ENCODE measurements at places on chromosomes 1 and 21. TPM values are rescaled to one million over a fixed set of nuclear protein-coding genes. Genes with fewer than 3 reads are reported as not detected.

DNA sequence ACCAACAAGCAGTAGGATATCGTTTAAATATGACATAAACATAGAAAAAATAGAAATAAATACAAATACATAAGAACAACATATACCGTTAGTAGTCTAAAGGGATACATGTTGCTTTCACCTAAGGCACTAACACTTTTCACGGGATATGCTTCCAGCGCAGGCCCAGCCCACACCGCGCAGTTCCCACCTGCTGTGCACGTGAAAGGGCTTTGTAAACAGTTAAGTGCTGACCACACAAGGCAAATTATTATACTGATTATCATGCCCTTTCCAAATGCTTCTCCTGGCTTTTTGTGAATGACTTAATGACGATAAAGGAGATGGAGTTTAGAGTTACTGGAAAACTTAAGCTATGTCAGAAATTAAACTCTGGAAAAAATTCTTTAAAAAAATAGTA, 11.3 kb upstream of the IL22RA1 start:
- no peak for DNase-seq

The NKAIN1 gene
- total RNA-seq, result 0.13 TPM

DNA sequence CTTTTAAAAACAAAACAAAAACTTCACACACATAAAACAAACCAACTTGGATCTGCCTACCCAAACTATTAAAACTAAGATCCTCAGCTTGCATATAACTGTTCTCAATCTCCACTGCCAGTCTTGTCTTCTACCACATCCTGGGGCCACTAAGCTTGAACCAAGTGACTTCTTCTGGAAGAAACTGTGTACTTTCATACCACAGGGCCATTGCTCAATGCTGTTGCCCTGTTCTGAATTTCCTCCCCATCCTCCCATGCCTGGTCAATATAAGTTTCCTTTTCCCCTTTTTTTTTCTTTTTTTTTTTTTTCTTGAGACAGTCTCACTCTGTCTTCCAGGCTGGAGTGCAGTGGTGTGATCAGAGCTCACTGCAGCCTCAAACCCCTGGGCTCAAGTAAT, 109.9 kb downstream of the KIAA0319L start:
- DNase-seq, result no peak

The TFF3 gene
- 6.1 TPM for total RNA-seq

- no peak for DNase-seq
Observed at GRCh38 chr1:115694805-115695204, 53.0 kb downstream of the VANGL1 start.

GRCh38 chr1:208874915-208875314, 630.7 kb upstream of the PLXNA2 start:
- no peak for DNase-seq

DNA sequence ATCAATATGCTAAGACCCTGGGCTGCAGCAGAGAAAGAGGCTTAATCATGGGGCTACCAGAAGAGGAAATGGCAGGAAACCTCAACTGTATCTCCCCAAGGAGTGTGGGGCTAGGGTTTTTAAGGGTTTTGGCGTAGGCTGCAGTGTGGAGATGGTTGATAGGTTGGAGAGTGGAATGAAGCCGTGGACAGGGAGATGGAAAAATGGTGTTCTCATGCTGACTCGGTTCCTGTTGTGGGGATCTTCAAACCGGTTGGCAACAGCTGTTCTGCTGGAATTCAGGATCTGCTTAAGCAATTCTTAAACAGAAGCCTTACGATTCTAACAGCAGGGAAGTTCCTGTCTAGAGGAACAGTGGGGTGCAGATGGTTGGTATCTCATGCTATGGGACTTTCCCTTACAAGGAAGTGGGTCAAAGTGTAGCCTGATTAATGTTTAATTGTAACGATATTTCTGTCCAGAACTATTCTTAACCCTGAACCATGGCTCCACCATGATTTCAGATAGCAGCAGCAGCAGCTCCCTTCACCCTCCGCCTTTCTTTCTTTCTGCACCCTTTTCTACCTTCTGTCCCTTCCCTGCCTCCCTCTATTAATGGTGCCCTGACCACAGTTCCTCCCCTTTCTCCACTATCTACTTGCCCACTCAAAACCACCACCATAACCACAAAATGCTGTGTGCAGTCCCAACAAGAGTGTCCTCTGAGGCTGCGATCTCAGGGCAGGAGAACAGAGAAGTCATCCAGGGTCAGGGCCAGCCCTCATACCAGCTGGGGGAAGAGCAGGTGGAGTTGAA, 30.8 kb downstream of the RSPH1 start:
- DNase-seq, result peak; percentile 14

GRCh38 chr1:111480674-111481073, 6.9 kb downstream of the C1orf162 start:
- no peak for DNase-seq

GRCh38 chr21:46334351-46335140, 10.6 kb downstream of the PCNT start:
- DNase-seq, result no peak

GRCh38 chr1:61397935-61398334, 315.6 kb downstream of the NFIA start:
- no peak for DNase-seq

DNA sequence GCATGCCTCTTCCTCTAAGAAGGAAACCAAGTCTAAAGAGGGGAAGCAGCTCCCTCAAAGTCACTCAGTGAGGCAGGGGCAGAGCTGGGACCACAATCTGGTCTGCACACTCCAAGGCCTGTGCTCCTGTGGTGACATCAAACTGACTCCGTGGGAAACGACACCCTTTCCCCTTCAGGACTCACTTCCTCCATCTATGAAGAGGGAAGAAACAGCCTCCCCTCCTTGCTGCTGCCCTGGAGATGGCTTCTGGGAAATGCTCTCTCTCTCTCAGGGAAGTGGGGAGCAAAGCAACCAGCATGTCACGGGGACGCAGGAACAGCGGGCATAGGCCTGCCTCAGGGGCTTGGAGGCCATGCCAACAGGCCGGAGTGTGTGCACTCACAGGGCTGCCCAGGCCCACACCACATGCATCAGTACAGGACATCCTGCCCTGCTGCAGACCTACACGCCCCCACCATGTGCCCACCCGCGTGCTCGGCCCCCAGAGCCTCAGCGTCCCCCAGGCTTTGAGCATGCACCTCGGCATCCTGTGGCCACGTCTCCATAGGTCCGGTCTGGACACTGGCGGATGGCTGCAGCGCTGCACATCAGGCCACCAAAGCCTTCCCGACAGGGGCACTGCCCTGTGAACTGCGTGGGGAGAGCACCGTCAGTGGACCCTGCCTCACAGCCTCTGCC, 25.7 kb downstream of the LAMB3 start:
- no peak for DNase-seq

- no peak for DNase-seq
Observed at GRCh38 chr1:201016211-201016651, 7.3 kb downstream of the KIF21B start.

The FAM72B gene
- total RNA-seq, result 0.89 TPM

The ZNF692 gene
- total RNA-seq, result 46.4 TPM

GRCh38 chr1:239583536-239583935, 197.2 kb downstream of the CHRM3 start:
- DNase-seq, result no peak

The C1orf141 gene
- total RNA-seq, result not detected

- no peak for DNase-seq
Observed at GRCh38 chr1:227709451-227709850, 25.7 kb downstream of the JMJD4 start.

DNA sequence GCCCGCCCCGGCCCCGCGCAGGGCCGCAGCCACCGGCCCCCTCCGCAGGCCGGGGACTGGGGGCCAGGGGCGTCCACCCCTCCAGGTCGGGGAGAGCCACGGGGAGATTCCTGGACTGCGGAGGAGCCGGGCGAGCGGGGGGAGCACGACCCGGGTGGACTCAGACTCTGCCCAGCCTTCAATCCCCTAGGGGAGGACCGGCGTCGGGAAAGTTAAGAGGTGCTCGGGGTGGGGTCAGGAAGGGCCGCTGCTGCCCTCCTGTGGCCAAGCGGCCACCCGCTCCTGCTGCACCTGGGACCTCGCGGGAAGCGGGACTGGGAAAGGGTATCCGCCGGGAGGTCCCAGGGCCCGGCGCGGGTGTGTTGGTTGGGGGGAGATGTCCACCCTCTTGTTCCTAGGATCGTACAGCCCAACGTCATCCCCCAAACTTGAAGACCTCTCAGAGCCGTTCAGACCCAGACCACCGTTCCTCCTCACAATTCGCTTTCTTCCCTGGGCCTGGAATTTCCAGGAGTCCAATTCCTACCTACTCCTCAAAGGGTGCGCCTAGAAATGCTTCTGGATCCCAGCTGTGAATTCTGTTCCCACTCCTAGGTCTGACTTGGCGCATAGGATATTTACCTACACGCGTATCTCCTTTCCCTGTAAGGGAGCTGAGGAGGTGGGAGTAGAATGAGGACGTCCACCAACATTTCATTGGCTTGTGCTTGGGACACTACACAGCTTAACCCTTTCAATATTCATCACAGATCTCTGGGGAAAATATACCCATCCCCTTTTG, 484 bp upstream of the RHOC start:
- peak; percentile 92 for DNase-seq

The MATN1 gene
- 0.18 TPM for total RNA-seq

GRCh38 chr1:70458131-70458530, 47.1 kb downstream of the CTH start:
- DNase-seq, result no peak

- DNase-seq, result no peak
Observed at GRCh38 chr1:24149866-24150233, 6.9 kb upstream of the IL22RA1 start.

GRCh38 chr1:202569393-202570322, 140.6 kb downstream of the SYT2 start:
- no peak for DNase-seq

DNA sequence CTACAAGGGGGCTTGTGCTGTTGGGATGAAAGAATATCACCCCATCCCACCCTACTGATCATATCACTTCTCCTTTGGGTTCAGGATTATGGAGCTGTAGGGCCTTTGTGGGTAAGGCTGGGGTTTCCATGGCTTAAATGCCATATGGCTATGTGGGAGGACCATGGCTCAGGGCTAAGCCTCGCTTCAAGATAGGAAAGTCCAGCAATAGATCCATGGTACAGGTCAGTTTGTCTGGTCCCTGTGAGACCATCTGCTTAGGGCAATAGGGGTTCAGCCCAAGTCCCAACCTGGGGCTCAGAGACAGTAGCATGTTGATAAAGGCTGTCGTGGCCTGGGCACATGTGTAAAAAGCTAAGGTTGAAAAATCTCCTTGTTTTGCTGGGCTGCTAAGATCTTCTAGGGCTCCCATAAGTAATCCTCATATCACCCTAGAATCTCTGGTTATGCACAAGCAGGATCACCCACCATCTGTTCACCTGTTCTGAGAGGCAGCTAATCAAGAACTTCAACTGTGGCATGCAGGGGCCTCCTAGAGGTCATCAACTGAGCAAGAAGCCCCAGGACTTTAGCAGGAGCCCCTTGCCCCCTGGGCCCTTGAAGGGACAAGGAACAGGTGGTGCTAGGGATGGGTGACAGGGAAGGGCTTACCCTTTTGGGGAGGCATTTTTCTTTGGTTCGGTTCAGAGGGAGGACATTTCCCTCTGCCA, 66.5 kb downstream of the UBE2T start:
- DNase-seq, result no peak

DNA sequence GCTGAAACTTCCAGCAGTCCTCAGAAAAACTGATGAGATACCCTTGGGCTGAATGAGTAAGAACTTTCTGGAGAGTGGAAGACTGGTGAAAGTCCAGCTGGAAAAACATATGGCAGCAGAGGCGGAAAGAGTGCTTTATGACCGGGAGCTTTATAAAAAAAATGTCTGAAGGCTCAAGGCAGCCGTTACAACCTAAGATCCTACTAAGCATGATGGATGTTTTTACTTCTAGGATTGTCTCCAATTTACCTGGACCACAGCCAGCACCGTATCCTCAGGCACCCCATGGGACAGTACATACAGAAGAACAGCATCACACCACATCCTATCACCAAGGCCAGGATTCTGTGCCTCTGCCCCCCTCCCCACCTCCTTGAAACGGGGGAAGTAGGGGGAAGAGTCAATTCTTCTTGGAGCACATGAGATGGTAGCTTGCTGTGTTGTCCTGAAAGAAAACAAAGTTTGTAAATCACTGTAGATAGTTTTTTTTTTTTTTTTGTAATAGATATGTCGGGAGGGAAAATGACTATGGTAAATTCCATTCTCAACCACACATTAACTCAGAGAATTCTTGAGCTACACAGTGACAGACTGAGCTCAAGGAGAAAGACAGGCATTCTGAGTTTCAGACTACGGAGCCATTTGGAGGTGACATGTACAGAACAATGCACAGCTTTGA, 11.8 kb upstream of the IRF2BP2 start:
- DNase-seq, result no peak

GRCh38 chr1:116738673-116739370, 15.4 kb upstream of the CD2 start:
- DNase-seq, result no peak

The TRIM63 gene
- 0.18 TPM for total RNA-seq

- DNase-seq, result no peak
Observed at GRCh38 chr1:185734929-185735700, 924 bp downstream of the HMCN1 start.

- no peak for DNase-seq
Observed at GRCh38 chr1:11188858-11189451, at the start of gene ANGPTL7. Gene ANGPTL7, plus strand, starts transcription at chr1:11189355. Its CDS starts 225 bp downstream, at chr1:11189580.

- DNase-seq, result no peak
Observed at GRCh38 chr1:180249725-180250498, 19.8 kb downstream of the LHX4 start.

DNA sequence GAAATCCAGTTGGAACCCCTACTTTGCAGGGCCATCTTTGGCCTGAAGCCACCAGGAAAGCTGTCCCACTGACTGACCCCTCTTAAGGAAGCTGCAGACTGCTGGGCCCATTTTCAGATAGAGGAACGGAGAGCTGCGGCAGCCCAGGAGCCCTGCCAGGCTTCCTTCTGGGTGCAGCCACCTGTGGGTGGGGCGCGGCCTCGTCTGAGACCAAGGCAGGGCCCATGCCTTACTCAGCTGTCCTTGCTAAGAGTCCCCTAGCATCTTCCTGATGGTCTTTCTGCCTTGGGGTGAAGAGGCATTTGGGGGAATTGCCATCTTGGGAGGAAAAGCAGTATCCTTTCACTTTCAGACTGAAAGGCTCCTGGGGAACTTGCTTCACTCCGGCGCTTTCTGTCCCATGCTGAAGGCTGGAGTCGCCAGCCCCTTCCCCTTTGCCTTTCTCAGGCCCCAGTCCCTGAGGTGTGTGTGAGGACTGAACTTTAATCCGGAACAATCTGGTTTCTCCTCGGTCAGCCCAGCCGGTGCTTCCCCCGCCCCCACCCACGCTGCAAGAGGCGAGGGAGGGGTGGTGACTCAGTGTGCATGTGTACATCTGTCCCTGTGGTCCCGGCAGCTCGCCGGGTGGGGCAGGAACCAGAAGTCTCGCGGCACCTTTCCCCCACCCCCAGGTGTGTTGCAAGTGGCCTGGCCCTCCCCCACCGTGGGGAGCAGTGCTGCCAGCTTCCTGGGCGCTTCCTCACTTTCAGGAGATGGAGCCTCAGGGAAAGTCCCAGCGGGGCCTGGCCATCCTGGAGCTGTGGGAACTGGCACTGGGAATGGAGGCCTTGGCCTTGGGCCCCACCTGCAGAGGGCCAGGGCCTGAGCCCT, 5.1 kb downstream of the ZC3H12A start:
- peak; percentile 82 for DNase-seq

- no peak for DNase-seq
Observed at GRCh38 chr1:171792656-171793369, 11.4 kb downstream of the METTL13 start.

All from sciatic nerve (tissue), 2 donors.